T-helper 1 cell (primary cell): ENCODE measurements at places on chromosomes 13 and 19.

- DNase-seq = no peak
Observed at GRCh38 chr19:17045907-17046502, 19.4 kb upstream of the CPAMD8 start.

DNA sequence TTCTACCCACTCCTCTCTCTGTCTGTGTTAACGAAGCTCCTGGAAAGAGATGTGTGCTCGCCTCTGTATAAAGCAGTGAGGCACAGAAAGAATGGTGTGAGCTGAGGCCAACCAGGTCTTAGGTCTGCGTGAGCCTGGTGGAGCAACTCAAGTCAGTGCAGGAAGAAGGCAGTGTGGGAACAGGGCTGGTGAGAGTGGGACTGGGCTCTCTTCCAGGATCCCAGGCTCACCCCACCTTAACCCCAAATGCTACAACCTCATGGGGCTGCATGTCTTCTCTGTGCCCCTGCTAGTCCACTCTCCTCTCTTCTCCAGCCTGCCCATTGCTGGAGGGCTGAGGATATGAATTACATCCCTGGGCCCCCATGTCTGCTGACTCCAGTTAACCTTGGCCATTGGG is 127.4 kb downstream of the DCT start:
- no peak for DNase-seq

DNA sequence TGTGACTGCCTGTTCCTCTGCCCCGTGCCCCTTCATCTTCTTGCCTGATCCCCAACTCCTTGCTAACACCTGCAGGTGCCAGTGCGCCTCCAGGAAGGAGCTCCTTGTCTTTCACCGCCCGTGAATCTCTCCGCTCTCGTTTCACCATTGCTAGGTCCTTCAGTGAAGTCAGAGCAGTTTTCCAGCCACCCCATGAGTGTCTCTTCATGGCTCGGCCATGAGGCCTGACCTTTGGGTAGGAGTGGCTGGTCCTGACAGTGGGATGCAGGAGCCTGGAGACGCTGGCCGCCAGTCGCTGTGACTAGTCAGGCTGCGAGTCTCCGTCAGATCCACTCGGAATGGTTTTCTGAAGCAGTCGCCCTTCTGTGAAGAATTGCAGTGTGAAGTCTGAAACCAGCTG is 43.8 kb downstream of the ING1 start:
- no peak for DNase-seq

DNA sequence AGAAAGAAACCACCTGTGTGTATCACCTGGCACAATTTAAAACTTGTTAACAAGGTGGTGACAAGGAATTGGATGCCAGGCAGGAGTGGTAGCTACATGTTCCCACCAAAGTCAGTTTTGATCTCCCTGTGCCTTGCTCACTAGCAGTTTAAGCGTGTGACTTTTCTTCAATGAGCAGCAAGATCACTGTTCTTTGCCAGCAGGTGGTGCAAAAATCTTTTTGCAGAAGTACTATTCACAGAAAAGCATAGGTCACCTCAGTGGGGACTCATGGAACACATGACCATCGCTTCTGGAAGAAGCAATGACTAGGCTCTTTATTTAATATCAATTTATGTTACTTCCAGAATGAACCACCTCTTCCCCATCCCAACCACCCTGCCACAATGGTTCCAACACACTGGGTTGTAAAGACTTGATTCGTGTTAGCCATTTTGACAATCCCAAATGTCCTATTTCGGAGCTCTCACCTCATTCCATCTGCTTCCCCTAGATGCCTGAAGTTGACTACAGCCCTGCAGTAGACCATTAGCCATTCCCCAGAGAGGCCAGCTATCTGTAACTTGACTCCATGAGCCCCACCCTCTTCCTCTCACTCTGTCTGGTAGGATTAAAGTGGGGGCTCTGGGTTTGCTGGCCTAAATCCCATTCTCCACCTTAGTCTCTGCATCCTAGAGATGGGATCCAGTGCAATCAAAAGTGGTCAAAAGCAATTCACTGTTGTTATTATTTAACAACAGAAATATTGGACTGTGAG is 59.1 kb upstream of the TNFRSF19 start:
- no peak for DNase-seq

- DNase-seq = peak; percentile 52
Observed at GRCh38 chr19:12156223-12157058, at the start of gene ZNF625. ZNF625 (minus strand) TSS chr19:12156734; CDS start chr19:12156558, 176 bp downstream.

DNA sequence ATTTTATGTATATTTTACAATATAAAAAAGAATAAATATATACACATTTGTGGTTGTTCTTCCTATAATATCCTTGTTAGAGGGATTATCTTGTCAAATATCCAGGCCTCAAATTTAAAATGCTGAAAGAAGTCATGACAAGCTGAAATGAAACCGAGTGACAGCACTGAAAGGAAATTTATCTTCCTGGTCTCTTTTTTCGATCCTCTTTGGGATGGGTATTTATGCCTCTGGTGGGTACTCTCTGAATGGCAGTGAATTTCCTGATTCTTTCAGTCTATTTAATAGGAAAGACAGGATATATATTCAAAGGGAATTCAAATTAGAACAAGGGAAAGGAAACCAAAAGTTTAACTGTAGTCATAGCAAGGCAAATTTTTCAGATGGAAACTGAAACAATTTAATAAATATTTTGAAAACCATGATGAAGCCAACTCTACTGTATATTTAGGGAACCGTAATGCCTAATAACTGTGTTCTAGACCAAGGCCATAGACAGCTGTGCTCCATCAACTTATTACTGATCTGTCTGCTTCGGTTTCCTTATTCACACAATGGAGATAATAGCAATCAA is 97.9 kb downstream of the DLEU7 start:
- no peak for DNase-seq

DNA sequence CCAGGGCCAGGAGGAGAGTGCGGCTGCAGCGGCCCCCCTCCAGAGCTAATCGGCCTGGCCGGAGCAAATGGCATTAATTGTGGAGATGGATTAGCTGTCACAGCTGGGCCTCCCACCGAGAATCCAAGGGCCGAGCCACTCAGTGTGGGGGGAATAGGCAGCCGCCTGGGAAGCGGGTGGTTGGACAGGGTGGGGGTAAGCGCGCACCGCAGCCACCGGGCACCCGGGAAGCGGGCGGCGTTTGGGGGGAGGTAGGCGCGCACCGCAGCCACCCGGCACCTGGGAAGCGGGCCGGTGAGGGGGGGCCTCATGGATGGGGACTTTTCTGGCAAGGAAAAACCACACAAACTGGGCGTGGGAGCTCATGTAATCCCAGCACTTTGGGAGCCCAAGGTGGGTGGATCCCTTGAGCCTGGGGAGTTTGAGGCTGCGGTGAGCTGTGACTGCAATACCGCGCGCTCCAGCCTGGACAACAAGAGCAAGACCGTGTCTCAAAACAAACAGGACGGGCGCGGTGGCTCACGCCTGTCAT is 9.7 kb downstream of the R3HDM4 start:
- no peak for DNase-seq

GRCh38 chr13:105783261-105783660 is 752.2 kb downstream of the EFNB2 start:
- DNase-seq = no peak

DNA sequence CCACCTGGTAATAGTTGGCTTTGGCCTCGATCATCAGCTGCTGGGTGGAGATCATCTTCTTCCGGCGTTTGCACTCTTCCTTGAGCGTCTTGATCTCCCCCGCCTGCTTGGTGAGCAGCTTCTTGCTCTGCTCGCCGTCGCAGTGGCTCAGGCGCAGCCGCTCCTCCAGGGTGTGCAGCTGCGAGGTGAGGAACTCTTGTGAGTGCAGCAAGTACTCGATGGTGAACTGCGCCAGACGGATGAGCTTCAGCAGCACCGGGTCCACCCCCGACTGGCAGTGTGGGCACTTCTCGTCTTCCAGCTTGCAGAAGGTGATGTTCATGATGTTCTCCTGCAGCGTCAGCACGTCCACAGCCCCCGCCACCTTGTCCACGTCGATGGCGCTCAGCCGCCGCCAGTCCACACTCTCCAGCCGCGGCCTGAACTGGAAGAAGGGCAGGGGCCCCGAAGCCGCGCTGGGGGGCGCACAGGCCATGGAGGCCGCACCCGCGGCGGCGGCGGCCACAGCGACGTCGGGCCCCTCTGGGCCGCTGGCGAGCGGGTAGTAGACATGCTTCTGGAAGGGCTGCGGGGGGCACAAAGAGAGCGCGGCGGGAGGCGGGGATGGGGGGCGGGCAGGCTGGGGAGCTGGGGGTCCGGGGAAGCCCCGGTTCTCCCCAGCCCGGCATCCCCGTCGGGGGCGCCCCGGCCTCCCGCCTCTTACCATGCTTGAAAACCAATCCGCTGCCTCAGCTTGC is 3.0 kb downstream of the DZIP1 start:
- DNase-seq = no peak

DNA sequence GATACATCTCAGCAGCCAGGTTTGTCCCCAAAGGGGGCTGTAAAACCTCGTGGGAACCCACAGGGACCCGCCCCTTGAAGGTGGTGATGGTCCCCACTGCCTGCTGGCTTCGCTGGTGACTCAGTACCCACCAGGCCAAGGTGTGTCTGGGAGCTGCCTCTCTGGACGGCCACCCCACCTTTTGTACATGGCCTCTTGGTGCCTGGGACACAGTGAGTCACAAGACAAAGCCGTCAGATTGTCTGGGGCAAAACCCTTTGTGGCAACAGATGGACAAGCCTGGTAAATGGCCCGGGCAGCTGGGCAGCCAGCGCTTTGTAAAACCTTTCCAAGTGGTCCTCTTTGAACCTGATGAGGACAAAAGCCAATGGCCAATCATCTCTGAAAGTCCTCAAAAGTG is 27.9 kb upstream of the KLF2 start:
- no peak for DNase-seq

- no peak for DNase-seq
Observed at GRCh38 chr13:29140277-29140676, 320.1 kb downstream of the MTUS2 start.

DNA sequence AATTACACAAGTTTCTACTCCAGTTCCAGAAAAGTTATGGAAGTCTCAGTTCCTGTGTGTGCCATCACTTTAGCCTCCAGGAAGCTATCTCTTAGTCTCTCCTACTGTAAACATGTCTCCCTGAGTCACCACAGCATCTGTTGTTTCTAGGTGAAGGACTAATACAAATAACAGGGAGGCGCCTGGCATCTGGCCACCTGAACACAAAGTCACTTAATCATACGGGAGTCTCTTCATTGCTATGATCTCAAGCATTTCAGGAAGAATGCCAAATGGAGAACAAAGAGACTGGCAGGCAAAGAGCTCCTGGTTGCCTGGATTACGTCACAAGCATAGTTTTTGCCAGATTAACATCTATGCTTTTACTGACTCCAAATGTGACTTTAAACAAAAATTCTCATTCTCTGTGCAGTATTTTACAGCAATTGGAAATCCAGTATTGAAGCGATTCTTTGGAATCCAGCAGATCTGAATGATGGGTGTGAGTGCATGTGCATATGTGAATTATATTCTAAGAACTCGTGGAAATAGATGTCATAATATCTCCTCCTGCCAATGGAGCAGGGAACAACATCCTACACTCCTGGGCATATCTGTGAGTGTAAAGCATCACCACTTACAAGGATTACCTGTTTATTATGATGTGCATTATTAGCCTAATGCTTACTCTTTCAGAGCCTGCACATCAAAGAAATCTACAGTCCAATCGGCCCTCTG is 572.8 kb downstream of the PCDH9 start:
- DNase-seq = no peak

DNA sequence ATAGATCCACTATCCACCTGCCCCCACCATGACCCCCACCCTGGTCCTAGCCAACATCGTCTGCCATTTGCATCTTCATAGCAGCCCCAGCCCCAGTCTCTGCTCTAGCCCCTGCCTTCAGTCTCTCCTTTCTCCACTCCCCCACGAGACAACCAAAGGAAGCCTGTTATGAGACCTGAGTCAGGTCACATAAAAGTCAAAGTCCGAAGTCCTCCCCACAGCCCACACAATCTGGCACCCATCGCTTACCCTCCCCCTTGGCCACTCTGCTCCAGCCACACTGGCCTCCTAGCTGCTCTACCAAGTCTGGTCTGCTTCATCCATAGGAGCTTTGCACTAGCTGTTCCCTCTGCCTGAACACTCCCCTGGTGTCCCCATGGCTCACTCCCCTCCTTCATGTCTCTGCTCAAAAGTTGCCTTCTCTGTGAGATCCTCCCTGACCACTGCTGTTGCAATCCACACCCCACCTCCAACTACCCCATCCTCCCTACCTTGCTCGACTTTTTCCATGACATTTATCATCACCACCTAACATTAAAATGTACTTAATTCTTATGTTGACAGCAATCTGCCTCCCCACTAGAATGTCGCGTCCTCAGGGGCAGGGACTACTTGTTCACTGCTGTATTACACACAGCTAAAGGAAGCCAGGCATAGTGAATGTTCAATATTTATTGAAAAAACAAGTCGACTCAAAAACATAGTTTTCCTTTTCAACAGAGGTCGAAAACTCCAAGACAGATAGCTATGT is 1.2 kb upstream of the PLEKHG2 start:
- DNase-seq = no peak

GRCh38 chr19:10191347-10191746 is 3.4 kb downstream of the DNMT1 start:
- no peak for DNase-seq

- DNase-seq = no peak
Observed at GRCh38 chr13:98681049-98681448, 71.4 kb downstream of the SLC15A1 start.

GRCh38 chr13:21218351-21219035 is 42.0 kb downstream of the MRPL57 start:
- no peak for DNase-seq

- no peak for DNase-seq
Observed at GRCh38 chr13:113075711-113076110, 29.9 kb upstream of the F7 start.

- DNase-seq = no peak
Observed at GRCh38 chr13:91594061-91594460, 195.6 kb downstream of the GPC5 start.

DNA sequence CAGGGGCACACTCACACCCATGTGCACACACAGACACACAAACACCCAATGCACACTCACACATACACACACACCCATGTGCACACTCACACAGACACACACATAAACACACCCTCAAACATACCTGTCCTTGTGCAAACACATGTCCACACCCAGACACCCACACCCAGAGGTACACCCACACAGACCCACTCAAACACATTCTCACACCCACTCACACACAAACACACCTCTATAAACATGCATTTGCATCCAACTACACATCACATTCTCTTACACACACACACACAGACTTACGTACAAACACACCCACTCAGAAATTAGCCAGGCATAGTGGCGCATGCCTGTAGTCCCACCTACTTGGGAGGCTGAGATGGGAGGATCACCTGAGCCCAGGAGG is 31.4 kb downstream of the FBN3 start:
- no peak for DNase-seq

- no peak for DNase-seq
Observed at GRCh38 chr13:97911311-97912138, 42.0 kb upstream of the IPO5 start.
